ENCODE measurements at places on chromosomes 3 and 15. TPM values are rescaled to one million over a fixed set of nuclear protein-coding genes. Genes with fewer than 3 reads are reported as not detected.

HESX1 gene
- total RNA-seq, result 0.63 TPM

DNAH12 gene
- total RNA-seq, result not detected

ARPC4 gene
- total RNA-seq, result 263 TPM

ITIH1 gene
- not detected for total RNA-seq

PIF1 gene
- total RNA-seq, result 20.9 TPM

TM2D3 gene
- total RNA-seq, result 56.2 TPM

EPHA3 gene
- total RNA-seq, result not detected

Measured in activated CD4-positive, alpha-beta T cell treated with anti-CD3 and anti-CD28 coated beads, Interleukin-2, amount 10 ng/mL, durations not matched to agents 24 days and 14 days (primary cell).